ENCODE measurements at places on chromosomes 1 and 21. TPM values are rescaled to one million over a fixed set of nuclear protein-coding genes. Genes with fewer than 3 reads are reported as not detected.

GRCh38 chr1:118933051-118933781, 54.9 kb downstream of the TBX15 start:
- DNase-seq = no peak

Gene NMNAT2
- 2.9 TPM for polyA plus RNA-seq

DNA sequence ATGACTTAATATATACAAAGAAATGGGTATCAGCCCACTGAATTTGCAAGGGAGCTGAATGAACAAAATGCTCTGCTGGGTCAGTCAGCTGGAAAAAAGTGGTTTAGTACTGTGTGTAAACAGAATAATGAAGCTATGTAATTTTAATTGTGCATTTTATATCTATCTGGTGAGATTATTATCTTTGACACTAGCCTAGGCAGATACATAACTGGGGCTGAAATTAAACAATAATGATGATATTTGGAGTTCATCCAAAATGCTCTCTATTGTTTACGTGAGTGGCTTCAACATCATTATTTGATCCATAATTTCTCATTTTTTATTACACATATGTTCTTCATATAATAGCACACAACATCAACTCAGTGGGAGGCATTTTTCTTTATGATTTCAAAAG, 208.5 kb upstream of the SNX7 start:
- no peak for DNase-seq

GRCh38 chr1:79899914-79900313, 893.4 kb upstream of the ADGRL4 start:
- no peak for DNase-seq

- DNase-seq = no peak
These were observed 117.6 kb downstream of the AK5 start for GRCh38 chr1:77399250-77400086.

DNA sequence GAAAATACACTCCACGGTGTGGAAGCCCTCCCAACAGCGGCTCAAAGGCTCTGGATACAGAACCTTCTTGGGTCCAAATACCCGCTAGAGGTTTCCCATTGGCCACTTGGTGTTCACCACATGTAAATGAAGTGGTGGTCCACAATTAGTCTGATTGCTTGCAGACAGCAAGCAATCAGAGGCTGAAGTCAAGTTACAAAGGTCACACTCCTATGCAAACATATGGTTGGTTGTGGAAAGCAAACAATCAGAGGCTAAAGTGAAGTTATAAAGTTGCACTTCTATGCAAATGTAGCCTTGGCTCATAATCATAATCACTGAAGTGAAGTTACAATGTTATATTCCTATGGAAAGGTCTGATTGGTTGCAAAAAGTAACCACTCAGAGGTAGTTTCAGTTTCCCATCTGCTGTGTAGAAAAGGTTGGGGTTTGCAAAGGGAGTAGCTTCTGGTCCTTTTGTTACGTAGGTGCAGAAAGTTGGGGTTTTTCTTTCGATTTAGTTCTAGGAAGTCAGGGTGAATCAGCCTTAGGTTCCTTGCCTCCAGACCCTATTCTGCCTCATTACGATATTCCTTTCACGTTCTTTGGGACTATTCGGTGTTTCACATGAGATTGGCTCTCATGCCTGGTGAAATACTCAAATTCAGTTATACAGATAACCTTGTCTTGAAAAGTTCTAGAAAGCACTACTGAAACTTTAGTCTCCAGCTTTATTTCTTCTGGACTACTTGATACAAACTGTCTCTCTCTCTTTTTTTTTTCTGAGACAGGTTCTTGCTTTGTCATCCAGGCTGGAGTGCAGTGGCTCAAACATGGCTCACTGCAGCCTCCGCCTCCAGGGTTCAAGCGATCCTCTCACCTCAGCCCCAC, 36.7 kb upstream of the MTF2 start:
- DNase-seq = no peak

- peak; percentile 33 for DNase-seq
These were observed 55.8 kb upstream of the DNAH14 start for GRCh38 chr1:224873434-224874369.

Gene SLC16A4
- polyA plus RNA-seq = 8.0 TPM

- DNase-seq = no peak
These were observed 127.7 kb upstream of the HOOK1 start for GRCh38 chr1:59687081-59687480.

Gene PLPPR4
- polyA plus RNA-seq = 49.1 TPM

DNA sequence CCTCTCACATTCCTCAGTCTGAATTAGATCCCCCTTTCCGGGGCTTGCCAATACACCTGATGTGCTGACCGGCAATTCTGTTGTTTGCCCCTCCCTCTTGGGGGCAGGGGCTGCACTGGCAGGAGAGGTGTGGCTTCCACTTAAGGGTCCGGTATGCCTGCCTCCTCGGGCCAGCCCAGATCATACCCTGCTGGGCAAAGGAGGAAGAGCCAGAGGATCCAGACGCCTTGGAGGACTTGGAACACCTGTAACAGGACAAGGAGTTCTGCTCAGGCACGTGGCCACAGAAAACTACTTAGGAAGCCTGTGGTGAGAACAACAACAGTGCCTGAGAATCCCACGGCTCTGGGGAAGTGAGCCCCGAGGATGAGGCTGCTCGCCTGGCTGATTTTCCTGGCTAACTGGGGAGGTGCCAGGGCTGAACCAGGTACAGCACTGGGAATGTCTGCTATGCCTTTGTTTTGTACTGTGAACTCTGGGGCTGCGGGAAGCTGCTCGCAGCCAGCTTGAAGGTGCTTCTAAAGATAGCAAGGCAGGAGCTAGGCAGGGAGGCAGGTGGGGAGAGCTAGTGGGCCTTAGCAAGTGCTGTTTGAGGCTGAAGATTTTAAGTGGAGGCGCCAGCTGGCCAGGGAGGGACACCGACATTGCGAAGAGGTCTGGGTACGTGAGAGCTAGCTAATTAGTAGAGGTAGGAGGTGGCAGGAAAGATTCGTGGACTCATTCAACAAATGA, at the start of gene SMPDL3B:
Gene SMPDL3B, plus strand, starts transcription at position 183 of the 732 bp plus-strand sequence. Its CDS starts 184 bp downstream, at position 367.
- no peak for DNase-seq

Gene CRP
- polyA plus RNA-seq = not detected

GRCh38 chr1:235298758-235299157, 29.2 kb downstream of the ARID4B start:
- no peak for DNase-seq

Gene DIPK1A
- 9.5 TPM for polyA plus RNA-seq

DNA sequence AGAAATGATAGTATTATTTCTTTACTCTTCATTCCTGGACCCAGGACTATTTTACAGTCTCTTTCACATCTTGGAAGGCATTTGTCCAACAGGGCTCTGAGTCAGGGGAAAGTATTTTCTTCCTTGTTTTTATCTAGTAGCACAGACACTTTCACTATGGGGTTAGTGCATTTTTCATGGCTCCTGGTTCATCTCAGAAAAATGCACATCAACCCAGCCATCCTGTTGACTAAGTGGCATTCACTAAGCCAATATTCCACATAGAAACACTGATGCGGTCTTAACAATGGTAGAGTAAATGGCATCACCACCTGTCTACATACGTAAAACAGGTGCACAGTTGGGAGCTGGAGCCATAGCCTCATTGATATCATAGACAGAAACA, 87.4 kb upstream of the C1orf21 start:
- DNase-seq = no peak

DNA sequence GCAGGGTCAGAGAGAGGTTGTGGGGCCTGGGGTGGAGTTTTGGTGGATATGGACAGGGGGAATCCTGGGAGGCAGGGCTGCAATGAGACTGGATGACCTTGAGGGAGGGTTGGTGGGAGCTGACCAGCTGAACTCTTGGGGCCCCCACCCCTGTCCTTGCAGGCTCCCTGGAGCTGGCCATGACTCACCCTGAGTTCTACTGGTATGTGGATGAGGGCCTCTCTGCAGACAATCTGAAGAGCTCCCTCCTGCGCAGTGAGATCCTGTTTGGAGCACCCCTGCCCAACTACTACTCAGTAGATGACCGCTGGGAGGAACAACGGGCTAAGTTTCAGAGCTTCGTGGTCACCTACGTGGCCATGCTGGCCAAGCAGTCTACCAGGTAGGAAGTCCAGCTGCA, 23.6 kb downstream of the DISP3 start:
- DNase-seq = no peak

DNA sequence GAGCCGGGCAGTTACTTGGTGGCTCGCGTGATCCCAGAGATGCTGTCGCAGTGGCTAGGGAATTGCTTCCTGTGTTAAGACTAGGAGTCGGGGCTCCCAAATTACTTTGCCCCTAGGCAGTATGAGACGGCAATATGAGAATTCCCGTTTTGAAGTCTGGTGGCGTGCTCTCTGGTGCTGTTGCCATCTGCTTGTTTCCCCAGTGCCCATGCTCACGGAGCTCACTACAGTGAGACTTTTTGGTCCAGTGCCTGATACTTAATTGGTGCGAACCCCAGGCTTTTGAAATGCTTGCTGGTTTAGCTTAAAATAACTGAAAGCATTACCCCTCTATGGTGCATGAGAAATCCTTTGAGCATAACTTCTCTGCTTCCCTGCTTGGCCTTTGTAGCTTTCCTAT, 22.3 kb downstream of the AGT start:
- no peak for DNase-seq

Measured in left lung (tissue), 14 donors.